ENCODE measurements at places on chromosomes 6 and 20.

DNA sequence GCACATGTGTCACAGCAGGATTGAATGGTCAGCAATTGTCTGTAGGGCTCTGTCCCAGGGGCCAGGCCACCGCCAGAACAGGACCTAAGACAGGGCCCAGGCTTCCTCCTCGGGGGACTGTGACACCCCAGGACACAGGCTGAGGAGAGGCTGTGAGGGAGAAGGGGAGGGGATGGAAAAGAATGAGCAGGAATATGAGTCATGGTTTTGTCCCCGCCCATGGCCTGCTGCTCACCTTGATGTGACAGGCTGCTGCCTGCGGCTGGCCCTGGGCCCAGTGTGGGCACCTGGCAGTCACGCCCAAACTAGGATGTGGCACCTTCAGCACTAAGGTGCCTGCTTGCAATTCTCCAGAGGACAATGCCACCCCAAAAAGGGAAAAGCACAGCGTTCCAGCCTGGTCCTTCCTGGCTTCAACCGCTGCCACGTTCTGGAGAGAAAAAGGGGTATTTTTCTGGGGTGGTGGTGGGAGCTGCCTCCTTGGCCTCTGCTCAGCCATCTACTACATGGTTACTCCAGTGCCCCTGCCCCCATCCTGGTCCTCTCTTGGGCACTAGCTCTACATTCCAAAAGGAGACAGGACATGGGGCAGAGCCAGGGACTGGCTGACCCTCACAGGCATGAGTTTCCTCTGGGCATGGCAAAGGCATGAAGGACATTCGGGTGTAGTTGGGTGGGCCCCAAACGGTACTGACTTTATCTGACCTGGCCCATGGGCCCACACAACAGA, 93.4 kb downstream of the SLC22A23 start:
- DNase-seq: no peak

- DNase-seq: no peak
These were observed 5.9 kb upstream of the PDE10A start for GRCh38 chr6:165668951-165669350.

DNA sequence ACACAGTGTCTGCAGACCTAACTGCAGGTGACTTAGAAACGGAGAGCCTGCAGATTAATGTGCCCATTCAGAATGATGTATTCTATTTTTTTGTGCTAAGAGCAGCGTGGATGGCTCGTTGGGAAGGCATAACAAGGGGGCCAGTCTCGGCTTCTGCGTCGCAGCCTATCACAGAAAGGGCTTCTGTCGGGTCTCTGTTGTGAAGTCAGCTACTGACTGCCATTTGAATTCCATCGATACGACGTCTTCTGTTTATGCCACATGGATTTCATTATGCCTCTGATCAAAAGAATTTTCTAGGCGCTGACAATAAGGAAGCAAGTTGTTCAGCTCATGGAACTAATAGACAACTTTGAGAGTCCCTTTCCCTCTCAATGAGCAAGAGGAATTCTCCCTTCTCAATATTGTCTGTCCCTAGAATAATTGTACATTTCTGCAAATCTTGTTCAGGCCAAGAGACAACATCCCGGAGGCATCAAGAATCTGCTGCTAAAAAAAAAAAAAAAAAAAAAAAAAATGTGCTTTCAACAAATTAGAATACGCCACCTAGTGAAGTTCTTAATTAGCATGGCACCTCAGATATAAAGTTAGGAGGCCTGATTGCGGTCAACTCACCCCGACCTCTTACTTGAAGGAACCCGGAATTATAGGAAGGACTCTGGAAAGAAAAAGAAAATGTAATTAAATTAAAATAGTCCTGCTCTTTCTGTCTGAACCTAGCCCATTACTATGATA, 223.9 kb downstream of the TSHZ2 start:
- no peak for DNase-seq

DNA sequence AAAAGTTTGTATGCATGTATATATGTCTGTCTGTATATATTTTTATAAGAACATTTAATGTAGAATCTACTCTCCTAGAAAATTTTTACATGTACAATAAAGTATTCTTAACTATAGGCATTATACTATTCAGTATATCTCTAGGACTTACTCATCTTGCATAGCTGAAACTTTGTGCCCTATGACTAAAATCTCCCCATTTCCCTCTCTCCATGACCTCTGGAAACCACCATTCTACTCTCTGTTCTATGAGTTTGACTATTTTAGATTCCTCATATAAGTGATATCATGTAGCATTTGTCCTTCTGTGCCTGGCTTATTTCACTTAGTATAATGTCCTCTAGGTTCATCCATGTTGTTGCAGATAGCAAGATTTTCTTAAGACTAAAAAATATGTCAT, 205.1 kb upstream of the SMLR1 start:
- no peak for DNase-seq

DNA sequence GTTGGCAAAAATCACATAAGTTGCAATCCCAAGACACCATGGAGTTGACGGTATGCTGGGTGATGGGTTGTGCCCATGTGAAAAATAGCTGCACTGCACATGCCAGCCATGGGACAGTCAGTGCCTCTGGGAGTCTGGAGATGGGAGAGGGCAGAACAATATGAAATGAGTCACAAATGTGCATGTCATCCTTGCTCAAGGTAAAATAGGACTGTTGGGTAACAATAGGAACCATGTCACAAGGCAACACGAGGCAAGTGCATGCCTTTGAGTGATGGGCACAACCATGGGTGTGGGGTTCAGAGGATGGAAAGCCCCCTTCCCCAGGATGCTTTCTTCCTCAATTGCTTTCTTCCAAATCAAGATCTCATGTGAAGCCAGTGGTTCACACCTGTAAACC, 70.5 kb upstream of the PIM1 start:
- peak; percentile 43 for DNase-seq

GRCh38 chr6:52512199-52512598, 64.7 kb downstream of the TRAM2 start:
- no peak for DNase-seq

- DNase-seq: no peak
These were observed 42.6 kb downstream of the MAP1LC3A start for GRCh38 chr20:34600892-34601653.

DNA sequence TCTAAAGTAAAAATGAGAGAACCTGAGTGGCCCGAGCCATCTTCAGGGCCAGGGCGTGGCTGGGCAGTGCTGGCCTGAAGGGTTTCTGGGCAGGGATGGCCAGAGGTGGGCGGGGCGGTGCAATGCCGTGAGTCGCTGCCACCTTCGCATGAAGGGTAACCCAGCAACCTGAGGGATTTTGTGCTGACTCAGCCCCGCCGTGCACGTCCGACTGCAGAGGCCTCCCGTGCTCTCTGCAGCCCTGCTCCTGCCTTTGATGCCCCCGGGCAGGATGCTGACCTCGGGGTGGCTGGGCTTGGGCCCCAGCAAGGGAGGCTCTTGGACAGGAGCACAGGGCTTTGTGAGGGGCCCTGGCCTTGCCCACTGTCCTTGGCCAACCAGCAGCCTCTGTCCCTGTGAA, 81.7 kb upstream of the GATA5 start:
- DNase-seq: no peak
